T-helper 2 cell treated with Interferon-gamma antibody and Interleukin-4, amounts not matched to agents 100 ng/mL and 5 ng/mL, for 36 hours (primary cell): ENCODE measurements at places on chromosomes 1 and 21. TPM values are rescaled to one million over a fixed set of nuclear protein-coding genes. Genes with fewer than 3 reads are reported as not detected.

The TAL1 gene
- total RNA-seq: not detected in 2 replicates

The AIM2 gene
- 11.4 and 12.1 TPM in 2 replicates for total RNA-seq

The RAB3B gene
- total RNA-seq: 0.05 TPM in 2 replicates

The OPTC gene
- not detected in 2 replicates for total RNA-seq

The ANP32E gene
- 170 and 171 TPM in 2 replicates for total RNA-seq

The RPTN gene
- not detected in 2 replicates for total RNA-seq

The PCP4L1 gene
- not detected in 2 replicates for total RNA-seq

The HRNR gene
- not detected in 2 replicates for total RNA-seq

The SH3D21 gene
- total RNA-seq: 6.7 and 7.6 TPM in 2 replicates

The RNU1-2 gene
- total RNA-seq: 2,343 and 2,397 TPM in 2 replicates

The FMO1 gene
- total RNA-seq: not detected in 2 replicates

The RFX5 gene
- total RNA-seq: 75.3 and 80.4 TPM in 2 replicates

The SARS1 gene
- total RNA-seq: 117 and 124 TPM in 2 replicates

The OR2L5 gene
- total RNA-seq: not detected in 2 replicates

The MEX3A gene
- 0.20 and 0.50 TPM in 2 replicates for total RNA-seq

The FALEC gene
- not detected in 2 replicates for total RNA-seq

The RAB25 gene
- not detected in 2 replicates for total RNA-seq

The RRAGC gene
- 15.9 TPM in 2 replicates for total RNA-seq

The SEMA4A gene
- total RNA-seq: 10.5 and 12.4 TPM in 2 replicates

The SPRR2D gene
- total RNA-seq: not detected in 2 replicates

The TCHHL1 gene
- not detected in 2 replicates for total RNA-seq

The DISC1 gene
- total RNA-seq: 10.5 TPM in 2 replicates

The SLC2A5 gene
- total RNA-seq: 0.05 TPM in 1 of 2 replicates, not detected in the other

The SPRR2E gene
- total RNA-seq: not detected in 2 replicates

The LCE1E gene
- total RNA-seq: not detected in 2 replicates

The CRNN gene
- total RNA-seq: not detected in 2 replicates

The NPPB gene
- not detected in 2 replicates for total RNA-seq

The LDLRAD1 gene
- total RNA-seq: not detected in 2 replicates

The PTCH2 gene
- total RNA-seq: 0.84 and 1.1 TPM in 2 replicates

The LCE2B gene
- not detected in 2 replicates for total RNA-seq

The RNU1-4 gene
- 2,343 and 2,397 TPM in 2 replicates for total RNA-seq

The TPR gene
- total RNA-seq: 156 and 160 TPM in 2 replicates

The LAD1 gene
- total RNA-seq: not detected in 2 replicates

The IL6R gene
- 5.3 and 5.9 TPM in 2 replicates for total RNA-seq

The PTPN7 gene
- total RNA-seq: 303 and 306 TPM in 2 replicates

The VAMP4 gene
- 15.0 and 16.5 TPM in 2 replicates for total RNA-seq

The NTRK1 gene
- total RNA-seq: 12.7 and 13.4 TPM in 2 replicates

The BCL2L15 gene
- 3.4 and 3.7 TPM in 2 replicates for total RNA-seq

The LCE2A gene
- total RNA-seq: not detected in 2 replicates

The HNRNPR gene
- 223 and 234 TPM in 2 replicates for total RNA-seq

The S100A7A gene
- not detected in 2 replicates for total RNA-seq

The LCK gene
- 413 and 422 TPM in 2 replicates for total RNA-seq

The C1orf216 gene
- total RNA-seq: 15.8 and 16.5 TPM in 2 replicates

The DCDC2B gene
- total RNA-seq: not detected in 2 replicates

The TMEM63A gene
- total RNA-seq: 96.5 and 97.9 TPM in 2 replicates

The CYP4A22 gene
- total RNA-seq: not detected in 2 replicates

The CNTN2 gene
- not detected in 2 replicates for total RNA-seq

The DMRTA2 gene
- not detected in 2 replicates for total RNA-seq

The FCRL4 gene
- total RNA-seq: not detected in 2 replicates

The EPHA10 gene
- total RNA-seq: 0.07 TPM in 1 of 2 replicates, not detected in the other
